Fibroblast of upper back skin (primary cell): ENCODE measurements at places on chromosomes 3 and 15.

- DNase-seq: peak; percentile 66
Observed at GRCh38 chr15:67185621-67186225, 68.7 kb downstream of the AAGAB start.

- no peak for DNase-seq
Observed at GRCh38 chr3:180382638-180383180, 219.3 kb upstream of the TTC14 start.

DNA sequence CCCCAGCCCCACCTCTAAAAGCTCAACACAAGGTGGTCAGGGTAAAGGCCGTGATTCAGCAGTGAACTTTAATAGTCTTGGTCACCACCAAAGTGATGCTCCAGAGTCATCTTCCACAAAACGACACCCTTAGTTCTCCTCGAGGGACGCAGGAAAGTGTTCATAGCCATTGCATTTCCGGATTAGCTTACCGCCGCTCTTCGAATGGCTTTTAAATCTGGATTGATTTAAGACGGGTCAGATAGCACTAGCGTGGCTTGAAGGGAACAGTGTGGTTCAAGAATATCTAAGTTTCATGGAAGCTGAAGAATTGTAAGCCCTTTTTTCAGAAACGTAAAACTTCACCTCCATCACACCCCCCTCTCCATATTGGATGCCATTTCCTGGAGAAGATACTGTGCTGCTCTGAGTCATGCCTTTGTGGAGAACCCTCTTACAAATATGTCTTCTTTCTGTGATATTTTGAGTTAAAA, 829 bp downstream of the RNF7 start:
- peak; percentile 45 for DNase-seq

DNA sequence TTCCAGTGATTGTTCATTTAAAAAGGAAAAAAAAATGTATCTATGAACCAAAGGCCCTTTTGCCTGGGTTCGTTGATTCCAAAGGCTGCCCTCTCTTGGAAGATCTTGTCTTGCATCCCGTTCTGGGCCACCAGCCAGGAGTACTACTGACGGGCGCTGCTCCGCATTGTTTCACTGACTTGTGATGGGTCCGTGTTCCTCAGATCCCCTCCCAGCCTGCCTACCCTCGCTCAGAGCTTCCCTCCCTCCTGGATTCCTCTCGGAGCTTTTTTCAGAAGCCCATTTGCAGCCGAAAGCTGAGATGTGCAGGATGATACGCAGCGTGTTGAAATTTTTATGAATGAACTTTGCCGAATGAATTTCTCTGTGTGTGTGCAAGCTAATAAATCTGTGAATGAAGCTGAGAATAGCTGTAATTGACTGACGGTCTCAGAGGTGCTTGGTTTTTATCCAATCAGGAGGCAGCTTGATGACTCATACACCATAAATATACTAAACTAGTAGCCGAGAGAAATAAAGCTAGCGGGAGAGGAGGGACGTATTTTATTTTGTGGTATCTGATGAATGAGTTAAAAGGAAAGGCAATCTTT, at the start of gene SHC4:
Gene SHC4 (minus strand): TSS at position 396 of the 590 bp plus-strand sequence. CDS start 904 bp downstream, outside the sequence.
- DNase-seq: peak; percentile 88

- DNase-seq: no peak
Observed at GRCh38 chr3:192843119-192843518, 74.5 kb downstream of the MB21D2 start.

GRCh38 chr3:2578560-2578959, 479.9 kb downstream of the CNTN4 start:
- no peak for DNase-seq

DNA sequence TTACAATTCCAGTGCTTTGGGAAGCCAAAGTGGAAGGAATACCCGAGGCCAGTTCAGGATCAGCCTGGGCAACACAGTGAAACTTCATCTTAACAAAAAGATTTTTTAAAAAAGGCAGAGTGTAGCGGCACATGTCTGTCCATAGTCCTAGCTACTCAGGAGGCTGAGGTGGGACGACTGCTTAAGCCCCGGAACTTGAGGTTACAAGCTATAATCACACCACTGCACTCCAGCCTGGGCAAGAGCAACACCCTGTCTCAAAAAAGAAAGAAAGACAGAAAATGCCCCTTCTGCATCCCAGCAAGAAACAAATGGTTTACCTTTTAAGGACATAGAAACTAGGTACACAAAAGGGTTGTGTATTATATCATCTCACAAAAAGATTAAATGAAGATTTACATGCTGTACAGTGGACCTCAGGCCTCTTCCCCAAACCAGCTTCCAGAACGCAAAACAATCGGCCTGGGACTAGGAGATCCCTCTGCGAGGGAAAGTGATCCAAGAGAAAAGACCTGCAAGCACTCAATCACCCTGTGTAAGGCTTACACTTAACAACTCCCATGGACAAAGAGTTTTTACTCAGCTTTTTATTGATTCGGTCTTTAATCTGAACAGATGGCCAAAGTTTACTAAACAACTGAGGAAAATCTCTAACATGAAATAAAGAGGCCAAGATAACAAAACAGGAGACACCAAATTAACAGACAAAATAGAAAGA, 21.2 kb downstream of the TFDP2 start:
- DNase-seq: no peak

GRCh38 chr3:157414861-157415260, 21.8 kb upstream of the PTX3 start:
- DNase-seq: no peak

- DNase-seq: no peak
Observed at GRCh38 chr3:186570941-186571643, 572 bp downstream of the DNAJB11 start.

- no peak for DNase-seq
Observed at GRCh38 chr3:140914384-140914945, 27.2 kb upstream of the SLC25A36 start.

GRCh38 chr3:190514413-190515153, 698 bp downstream of the IL1RAP start:
- DNase-seq: peak; percentile 45

DNA sequence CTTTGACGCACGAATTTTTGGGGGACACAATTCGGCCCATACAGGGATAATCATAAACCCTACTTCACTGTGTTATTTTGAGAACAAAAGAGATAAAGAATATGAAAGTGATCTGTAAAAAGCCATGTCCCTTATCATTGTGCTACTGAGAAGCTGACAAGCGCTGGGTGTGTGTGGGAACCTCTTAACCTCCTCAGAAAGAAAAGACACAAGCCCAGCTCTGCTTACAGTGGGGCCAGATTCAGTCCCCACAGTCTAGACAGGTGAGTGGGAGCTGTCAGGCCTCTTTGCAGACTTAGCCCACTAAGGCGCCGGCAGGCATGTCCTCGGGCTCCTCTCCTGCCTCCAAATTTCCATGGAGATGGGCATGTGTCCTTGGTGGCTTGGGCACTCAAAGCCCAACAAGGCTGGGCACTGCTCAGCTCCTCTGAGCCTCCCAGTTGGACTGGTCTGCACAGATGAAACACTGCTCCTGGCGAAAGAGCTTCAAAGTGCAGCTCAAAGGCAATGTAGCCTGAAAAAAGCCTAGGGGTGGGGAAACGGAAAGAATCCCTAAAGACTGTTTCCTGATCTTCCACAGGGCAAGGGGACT, 64.4 kb upstream of the ETV5 start:
- no peak for DNase-seq

- peak; percentile 17 for DNase-seq
Observed at GRCh38 chr15:77550301-77551251, 82.1 kb downstream of the LINGO1 start.

GRCh38 chr3:144235489-144235888, 263.9 kb downstream of the DIPK2A start:
- no peak for DNase-seq

GRCh38 chr3:170903123-170903522, 5.3 kb downstream of the EIF5A2 start:
- DNase-seq: no peak

- peak; percentile 86 for DNase-seq
Observed at GRCh38 chr3:12440927-12441714, 43.2 kb upstream of the TSEN2 start.

GRCh38 chr3:134374791-134375581, 739 bp upstream of the AMOTL2 start:
- DNase-seq: no peak
